ENCODE measurements at places on chromosomes 6 and 20. TPM values are rescaled to one million over a fixed set of nuclear protein-coding genes. Genes with fewer than 3 reads are reported as not detected.
A peak's percentile ranks its signal among the peaks of the same experiment; 100 is the strongest.

DNA sequence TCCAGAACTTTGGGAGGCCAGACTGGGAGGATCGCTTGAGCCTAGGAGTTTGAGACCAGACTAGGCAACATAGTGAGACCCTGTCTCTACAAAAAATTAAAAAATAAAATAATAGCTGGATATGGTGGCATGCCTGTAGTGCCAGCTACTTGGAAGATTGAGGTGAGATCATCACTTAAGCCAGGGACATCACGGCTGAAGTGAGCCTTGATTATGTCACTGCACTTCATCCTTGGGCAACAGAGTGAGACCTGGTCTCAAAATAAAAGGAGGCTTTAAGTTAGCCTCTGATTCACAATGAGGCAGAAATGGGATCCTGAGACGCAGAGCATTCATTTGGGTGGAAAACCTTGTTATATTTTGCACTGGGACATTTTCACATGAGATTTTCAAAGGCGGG, 57.0 kb downstream of the TULP4 start:
- DNase-seq = no peak

- DNase-seq = no peak
These were observed 34.3 kb upstream of the TNFRSF21 start for GRCh38 chr6:47344022-47344421.

- peak; percentile 97 for DNase-seq
These were observed 18.2 kb downstream of the AKAP12 start for GRCh38 chr6:151257985-151258445.

GRCh38 chr20:47008842-47009518, 114.3 kb downstream of the EYA2 start:
- DNase-seq = no peak

LY6G6D gene
- total RNA-seq = not detected

SIRPB1 gene
- total RNA-seq = 1.8 TPM

- no peak for DNase-seq
These were observed 22.7 kb upstream of the MAPRE1 start for GRCh38 chr20:32796981-32797451.

TRIM40 gene
- total RNA-seq = not detected

GRCh38 chr6:63441266-63441956, 121.6 kb upstream of the LGSN start:
- DNase-seq = no peak

TREM2 gene
- total RNA-seq = not detected

ZC2HC1B gene
- total RNA-seq = not detected

SLC35F1 gene
- 2.6 TPM for total RNA-seq

MICB gene
- total RNA-seq = 4.9 TPM

SMOC2 gene
- 0.05 TPM for total RNA-seq

- no peak for DNase-seq
These were observed 22.6 kb downstream of the NOL4L start for GRCh38 chr20:32562495-32562911.

KCNK5 gene
- total RNA-seq = 0.32 TPM

GRCh38 chr6:50305660-50306059, 255.9 kb upstream of the DEFB112 start:
- DNase-seq = no peak

GRCh38 chr6:20212392-20213111, at the start of gene MBOAT1:
MBOAT1 (minus strand) TSS chr6:20212469; CDS start chr6:20212234, 235 bp downstream.
- peak; percentile 95 for DNase-seq

Measured in SK-MEL-5 (cell line).